ENCODE measurements at places on chromosomes 12 and 14.

- no peak for DNase-seq
Measured at GRCh38 chr12:24719293-24719721, 229.6 kb downstream of the BCAT1 start.

- no peak for DNase-seq
Measured at GRCh38 chr14:54346257-54346656, 50.5 kb upstream of the CDKN3 start.

- DNase-seq, result no peak
Measured at GRCh38 chr12:104909761-104910160, 48.3 kb downstream of the SLC41A2 start.

DNA sequence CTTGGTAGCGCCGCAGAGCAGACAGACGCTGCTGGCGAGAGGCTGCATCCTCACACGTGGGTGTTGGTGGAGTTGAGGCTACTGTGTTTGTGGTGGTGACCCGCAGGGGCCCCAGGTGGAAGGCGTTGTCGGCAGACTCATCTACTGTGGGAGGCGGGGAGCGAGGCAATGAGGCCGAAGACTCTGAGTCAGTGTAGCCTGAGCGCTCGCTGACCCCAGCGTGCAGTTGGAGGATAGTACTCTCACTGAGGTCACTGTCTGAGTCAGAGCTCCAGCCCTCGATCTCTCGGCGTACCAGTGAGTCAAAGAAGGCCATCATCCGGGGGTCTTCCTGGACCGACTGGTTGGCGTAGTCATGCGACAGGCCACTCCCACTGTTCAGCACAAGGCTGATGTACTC lies 76.0 kb upstream of the ACTN1 start:
- DNase-seq, result no peak

DNA sequence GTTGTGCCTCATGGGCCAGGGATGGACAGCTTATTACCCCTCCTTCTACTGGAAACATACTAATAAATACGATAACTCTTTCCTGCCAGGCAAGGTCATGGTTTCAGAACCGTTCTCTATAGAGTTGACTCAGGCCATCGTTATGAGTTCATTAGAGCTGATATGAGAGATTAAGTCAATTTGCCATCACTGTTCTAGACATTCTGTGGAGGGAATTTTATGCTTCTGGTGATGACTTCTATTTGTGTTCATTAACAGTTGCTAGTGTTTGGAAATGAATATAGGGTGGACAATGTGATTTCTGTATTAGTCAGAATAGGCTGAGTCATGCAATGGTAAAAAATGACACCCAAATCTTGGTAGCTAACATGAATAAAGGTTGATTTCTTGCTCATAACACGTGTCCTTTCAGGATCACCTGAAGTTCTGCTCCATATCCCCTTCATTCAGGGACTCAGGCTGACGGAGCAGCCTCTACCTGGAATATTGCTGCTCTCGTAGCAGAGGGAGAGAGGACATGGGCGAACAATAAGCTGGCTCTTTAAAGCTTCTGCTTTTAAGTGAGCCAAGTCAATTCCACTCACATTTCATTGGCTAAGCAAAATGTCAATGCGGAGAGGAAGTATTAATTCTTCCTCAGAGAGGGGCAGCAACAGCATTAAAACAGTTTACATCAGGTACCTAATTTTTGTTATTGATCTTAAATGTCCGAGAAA lies 18.5 kb upstream of the TBPL2 start:
- no peak for DNase-seq

- DNase-seq, result no peak
Measured at GRCh38 chr12:64061868-64062375, 160.2 kb downstream of the KICS2 start.

DNA sequence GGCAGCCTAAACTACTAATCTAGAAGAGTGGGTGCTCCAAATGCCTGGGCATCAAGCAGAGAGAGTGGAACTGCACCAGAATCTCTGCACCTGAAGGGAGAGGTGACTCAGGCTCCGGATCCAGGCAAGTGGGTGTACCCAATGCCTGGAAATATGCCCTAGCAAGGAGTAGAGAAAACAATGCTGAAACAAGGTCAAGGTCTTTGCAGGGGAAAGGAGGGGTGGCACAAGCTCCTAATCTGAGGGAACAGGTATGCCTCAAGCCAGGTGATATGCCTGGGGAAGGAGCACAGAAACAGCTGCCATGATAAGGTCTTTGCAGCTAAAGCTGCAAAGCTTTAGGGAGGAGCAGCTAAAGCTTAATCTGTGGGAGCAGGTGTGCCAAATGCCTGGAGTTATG lies 136.0 kb upstream of the KITLG start:
- DNase-seq, result peak; percentile 10

DNA sequence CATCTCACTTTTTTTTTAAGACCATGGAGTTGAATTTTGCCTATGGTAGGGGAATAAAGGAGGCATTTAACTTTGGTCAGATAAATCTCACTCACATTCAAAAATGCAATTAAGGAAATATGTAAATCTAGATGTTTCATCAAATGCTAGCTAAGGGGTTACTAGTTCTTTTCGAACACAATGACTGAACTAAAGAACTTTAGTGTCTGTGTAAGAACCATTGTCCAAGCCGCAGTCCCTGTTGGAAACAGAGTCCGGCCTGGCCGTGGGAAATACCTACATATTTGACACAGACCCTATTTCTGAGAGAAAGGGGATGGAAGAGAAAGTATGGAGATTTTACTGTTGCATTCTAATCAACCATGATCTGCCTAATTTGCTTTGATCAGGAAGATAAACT lies 17.4 kb downstream of the LGR5 start:
- DNase-seq, result no peak

GRCh38 chr14:50768680-50769079 lies 62.3 kb downstream of the NIN start:
- DNase-seq, result no peak

DNA sequence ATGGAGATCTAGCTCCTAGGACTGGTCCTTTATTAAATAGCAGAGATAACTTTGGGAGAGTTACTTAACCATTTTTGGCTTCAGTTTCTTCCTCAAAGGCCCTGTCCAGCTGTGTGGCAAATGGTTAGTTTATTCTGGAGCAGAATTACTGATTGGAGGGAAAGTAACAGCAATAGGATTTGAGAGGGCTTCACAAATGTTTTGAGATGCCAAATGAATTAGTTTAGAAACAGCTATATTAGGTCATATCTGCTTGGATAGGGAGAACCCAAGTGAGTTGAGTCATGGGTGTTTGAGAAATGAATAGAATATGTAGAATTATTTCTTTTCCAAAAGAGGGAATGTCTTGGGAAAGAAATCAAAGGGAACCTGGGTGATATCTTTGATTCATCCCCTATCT lies 17.5 kb downstream of the RASSF3 start:
- DNase-seq, result no peak

DNA sequence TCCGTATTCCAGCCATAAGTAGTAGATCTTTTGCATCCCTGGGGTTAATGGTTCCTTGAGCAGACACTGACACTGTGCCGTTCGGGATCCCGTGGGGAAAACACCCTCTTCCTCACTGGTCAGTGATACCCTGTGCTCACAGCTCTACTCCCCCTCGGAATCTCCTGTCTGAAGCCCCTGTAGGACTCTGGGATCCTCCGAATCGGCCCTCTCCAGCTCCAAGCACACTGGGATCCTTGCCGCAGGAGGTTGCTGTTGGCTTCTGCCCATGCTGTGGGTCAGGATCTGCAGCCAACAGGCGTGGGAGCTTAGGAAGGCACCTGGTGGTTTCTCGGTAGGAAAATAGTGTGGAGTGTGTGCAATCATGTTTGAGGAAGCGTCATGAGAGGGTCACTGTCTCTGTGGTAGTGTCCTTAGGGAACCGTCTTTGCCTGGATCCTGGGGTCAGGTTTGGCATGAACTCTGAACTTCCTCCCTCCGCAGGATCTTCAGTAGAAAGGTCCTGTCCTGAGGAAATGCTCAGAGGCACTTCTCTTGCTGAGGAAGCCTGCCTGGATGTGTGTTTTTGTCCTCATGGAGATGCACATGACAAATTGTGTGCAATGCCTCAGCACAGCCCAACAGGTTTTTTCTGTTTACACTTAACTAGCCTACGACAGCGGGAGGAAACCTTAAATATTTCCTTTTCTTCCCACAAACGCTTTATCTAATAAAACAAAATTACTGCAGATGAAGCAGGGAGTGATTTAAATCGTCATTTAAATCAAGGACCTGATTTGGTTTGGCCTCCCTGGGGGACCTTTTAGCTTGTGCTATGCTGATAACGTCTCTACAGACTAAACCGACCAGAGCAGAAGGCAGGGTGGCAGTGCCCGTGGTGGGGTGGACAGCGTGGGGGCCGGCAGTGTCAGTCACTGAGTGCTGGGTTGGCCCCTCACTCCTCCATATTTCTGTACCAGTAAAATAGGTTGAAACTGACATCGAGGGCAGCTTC lies 18.7 kb downstream of the FBXL14 start:
- DNase-seq, result no peak

DNA sequence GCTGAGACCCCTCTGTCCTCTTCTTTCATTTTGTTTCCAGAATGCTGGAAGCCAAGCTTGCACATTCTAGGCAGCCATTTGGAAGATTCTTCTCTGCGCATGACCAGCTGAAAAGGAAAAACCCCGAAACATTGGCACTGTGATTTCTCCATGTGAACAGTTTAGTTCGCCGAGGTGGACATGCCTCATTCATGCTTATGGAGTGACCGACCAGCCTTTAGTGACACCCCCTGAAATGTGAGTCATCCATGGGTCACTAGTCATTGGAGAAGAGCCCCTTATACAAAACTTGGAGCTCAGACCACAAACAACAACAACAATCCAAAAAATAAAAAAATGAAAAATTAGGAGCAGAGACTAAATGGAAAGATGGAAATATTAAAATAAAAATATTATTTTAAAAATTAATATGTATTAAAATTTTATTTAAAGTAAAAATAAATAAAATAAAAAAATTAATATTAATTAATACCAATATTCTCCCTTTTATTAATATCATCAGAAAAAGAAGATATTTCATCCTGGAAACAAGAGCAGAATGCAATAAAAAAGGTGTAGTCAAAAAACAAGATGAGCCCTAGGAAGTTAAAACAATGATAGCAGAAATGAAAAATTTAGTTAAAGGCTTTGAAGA lies 9.5 kb upstream of the KRT7 start:
- DNase-seq, result no peak

DNA sequence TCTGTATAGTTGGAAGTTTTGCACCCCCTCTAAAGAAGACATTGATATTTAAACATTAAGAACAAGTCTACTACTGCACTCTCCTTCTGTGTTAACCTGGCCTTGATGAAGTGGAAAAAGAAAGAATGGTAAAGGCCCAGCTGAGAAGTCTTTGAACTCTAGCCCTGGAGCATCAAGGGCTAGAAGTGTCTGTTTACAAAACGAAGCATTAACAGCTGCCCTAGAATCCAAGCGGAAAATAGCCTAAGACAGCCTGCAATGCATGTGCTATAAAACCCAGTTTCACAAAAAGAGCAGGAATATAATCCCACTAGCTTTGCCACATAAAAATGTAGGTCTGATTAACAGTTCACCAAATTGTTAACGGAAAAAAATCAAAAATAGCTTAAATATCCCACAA lies 60.5 kb downstream of the NUMB start:
- no peak for DNase-seq

DNA sequence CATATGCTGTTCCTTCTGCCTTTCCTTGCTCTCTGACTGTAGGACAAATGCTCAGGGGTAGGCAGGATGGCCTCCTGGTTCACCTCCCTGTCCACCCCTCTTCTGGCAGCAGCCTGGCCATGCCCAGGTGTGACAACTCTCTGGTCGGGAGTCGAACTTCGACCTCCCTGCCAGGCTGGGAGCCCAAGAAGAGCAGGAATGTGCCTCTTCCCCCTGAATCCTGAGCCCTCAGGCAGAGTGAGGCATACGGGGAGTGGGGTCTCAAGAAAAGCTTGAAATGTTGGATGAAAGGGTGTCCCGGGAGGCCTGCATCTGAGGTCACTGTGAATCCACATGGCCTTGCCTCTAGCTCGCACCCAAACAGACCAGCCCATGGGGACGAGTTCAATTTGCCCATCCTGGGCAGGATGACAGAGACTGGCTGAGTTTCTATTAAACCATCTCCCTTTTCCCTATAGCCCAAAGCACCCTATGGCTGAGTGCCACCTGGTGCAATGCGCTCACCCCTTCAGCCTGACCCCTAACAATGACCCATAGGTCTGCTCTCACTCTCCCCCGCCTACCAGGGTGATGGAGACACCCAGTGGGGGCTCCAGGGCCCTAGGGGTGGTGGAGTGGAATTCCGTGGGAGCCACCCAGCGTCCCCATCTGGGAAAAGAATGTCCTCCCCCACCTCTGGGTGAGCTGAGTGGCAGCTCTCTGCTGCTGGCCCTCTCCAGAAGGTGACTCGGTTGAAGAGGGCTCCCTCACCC lies 52.9 kb upstream of the DIO3 start:
- DNase-seq, result no peak

- no peak for DNase-seq
Measured at GRCh38 chr14:61290701-61291100, 9.6 kb upstream of the TMEM30B start.

- no peak for DNase-seq
Measured at GRCh38 chr12:131805421-131805820, 22.8 kb upstream of the MMP17 start.

- peak; percentile 72 for DNase-seq
Measured at GRCh38 chr14:30214461-30215090, 286.9 kb upstream of the PRKD1 start.

GRCh38 chr12:124544311-124544970 lies 23.0 kb downstream of the NCOR2 start:
- no peak for DNase-seq

GRCh38 chr14:59282378-59282765 lies 93.9 kb downstream of the DAAM1 start:
- DNase-seq, result no peak

- DNase-seq, result no peak
Measured at GRCh38 chr12:102833687-102834441, 83.2 kb downstream of the PAH start.

- no peak for DNase-seq
Measured at GRCh38 chr14:50471838-50472465, 60.4 kb downstream of the MAP4K5 start.

- DNase-seq, result no peak
Measured at GRCh38 chr12:10891937-10892336, 7.9 kb upstream of the PRH1 start.

- DNase-seq, result no peak
Measured at GRCh38 chr12:128323145-128323920, 56.4 kb downstream of the TMEM132C start.

DNA sequence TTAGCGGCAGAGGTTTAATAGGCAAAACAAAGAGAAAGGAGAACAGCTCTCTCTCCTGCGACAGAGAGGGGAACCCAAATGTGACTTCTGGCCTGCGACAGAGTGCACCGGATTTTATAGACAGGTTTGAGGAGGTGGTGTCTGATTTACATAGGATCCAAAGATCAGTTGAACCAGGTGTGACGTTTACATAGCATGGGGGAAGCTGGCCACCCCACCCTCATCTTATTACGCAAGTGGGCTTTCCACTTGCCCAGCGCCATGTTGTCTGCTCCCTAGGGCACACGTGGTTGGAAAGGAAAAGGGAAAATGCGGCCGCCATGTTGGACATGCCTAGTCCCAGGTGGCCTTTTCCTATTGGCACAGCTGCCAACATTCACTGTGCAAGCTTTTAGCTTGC lies 17.4 kb downstream of the BCL2L14 start:
- no peak for DNase-seq

DNA sequence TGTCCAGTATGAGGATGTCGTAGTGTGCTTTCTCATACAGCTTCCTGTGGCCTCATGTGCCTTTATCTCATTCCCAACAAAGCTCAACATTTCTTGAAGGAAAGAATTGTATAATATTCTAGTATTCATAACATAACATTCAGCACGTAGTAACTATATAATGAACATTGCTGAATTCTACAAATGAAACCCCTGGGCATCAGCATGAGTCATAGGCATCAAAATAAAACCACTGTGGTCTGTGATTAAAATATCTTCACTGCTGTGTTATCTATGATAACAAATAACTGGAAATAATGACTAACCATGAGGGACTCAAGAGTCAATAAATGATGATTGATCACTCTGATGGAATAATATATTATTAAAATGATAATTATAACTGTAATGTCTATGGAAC lies 255.2 kb downstream of the EMP1 start:
- DNase-seq, result no peak
